ENCODE measurements at places on chromosomes 3 and 15. TPM values are rescaled to one million over a fixed set of nuclear protein-coding genes. Genes with fewer than 3 reads are reported as not detected.
A peak's percentile ranks its signal among the peaks of the same experiment; 100 is the strongest.

The SEMA5B gene
- 68.4 TPM for total RNA-seq

The LXN gene
- 8.8 TPM for total RNA-seq

GRCh38 chr15:94263341-94264273 lies 32.2 kb downstream of the MCTP2 start:
- DNase-seq, result no peak

The OR5K2 gene
- total RNA-seq, result not detected

The ANKRD34C gene
- not detected for total RNA-seq

The HIGD1A gene
- total RNA-seq, result 124 TPM

GRCh38 chr3:30649572-30650318 lies 43.3 kb downstream of the TGFBR2 start:
- DNase-seq, result no peak

The ZNF774 gene
- 3.6 TPM for total RNA-seq

The TRIM42 gene
- total RNA-seq, result not detected

- DNase-seq, result no peak
Observed at GRCh38 chr3:68666429-68667136, 265.8 kb downstream of the TAFA4 start.

DNA sequence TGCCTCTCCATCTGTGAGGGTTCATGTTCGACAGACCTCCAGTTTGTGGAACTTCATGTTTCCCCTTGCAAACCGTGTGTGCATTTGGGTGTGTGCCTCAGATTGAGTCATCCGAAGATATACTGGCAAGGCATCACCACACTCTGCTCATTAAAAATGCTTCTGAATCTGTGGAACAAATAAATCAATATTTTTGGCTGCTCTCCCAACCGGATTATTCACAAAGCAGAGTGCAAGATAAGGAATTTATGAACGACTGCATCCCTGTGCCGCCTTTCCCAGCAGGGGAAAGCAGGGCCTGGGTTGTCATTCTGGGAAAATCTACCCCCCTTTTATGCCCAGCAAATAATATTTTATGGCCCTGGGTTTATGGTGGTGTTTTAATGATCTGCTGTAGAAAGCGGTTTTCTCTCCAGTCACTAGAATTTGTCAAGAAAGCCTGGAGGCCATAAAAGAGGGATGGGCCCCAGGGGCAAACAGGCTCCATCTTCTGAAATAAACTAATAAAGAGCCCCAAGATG lies 4.2 kb upstream of the WNT5A start:
- DNase-seq, result no peak

The ZNF662 gene
- total RNA-seq, result 1.3 TPM

DNA sequence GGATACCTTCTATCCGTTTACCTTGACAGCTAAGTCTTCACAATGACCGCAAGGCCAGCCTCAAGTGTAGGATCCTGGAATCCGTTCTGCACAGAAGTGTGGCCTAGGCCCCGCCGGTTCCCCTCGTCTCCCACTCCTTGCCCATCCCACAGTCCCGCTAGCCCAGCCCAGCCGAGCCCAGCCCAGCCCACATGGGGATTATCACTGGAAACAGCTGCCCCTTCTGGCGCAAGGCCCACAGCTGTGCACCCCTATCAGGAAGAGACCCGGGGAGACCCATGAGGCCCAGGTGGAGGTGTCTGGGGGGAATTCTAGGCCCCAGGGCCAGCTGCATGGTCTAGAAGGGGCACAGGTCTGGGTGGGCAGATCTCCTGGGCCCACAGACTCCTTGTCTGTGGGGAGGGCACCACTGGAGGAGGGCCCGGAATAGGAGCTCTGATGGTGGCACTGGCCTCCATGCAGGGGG lies 27.9 kb upstream of the KLF13 start:
- peak; percentile 30 for DNase-seq

- DNase-seq, result peak; percentile 49
Observed at GRCh38 chr15:56215769-56216168, 27.9 kb downstream of the RFX7 start.

- DNase-seq, result no peak
Observed at GRCh38 chr3:25044762-25045710, 383.0 kb upstream of the RARB start.

- no peak for DNase-seq
Observed at GRCh38 chr15:77493324-77493907, 72.7 kb downstream of the HMG20A start.

The CCR9 gene
- total RNA-seq, result not detected

- DNase-seq, result no peak
Observed at GRCh38 chr3:74722211-74722610, 107.8 kb upstream of the CNTN3 start.

DNA sequence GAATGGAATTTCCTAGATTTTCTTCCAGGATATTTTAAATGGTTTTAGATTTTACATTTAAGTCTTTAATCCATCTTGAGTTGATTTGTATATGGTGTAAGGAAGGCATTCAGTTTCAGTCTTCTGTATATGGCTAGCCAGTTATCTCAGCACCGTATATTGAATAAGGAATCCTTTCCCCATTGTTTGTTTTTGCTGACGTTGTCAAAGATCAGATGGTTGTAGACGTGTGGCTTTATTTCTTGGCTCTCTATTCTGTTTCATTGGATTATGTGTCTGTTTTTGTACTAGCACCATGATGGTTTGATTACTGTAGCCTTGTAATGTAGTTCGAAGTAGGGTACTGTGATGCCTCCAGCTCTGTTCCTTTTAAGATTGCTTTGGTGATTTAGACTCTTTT lies 325.7 kb upstream of the EPHA6 start:
- no peak for DNase-seq

DNA sequence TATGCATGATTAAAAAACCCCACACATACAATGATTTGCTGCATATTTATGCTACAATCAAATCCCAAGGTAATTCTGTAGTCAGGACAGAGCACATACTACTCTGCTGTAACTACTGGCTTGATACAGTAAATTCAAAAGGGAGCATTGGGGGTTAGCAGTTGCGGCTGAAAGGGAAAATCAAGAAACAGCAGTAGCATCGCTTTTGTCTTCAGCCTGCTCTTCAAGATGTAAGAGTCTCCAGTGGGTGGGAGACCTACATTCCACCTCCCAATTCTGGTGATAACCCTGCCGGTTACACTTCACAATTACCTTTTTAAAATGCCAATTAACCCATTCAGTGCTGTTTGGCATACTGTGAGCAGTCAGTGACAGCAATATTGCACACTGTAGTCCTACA lies 259.4 kb downstream of the NR2F2 start:
- DNase-seq, result no peak

The SLC12A1 gene
- total RNA-seq, result not detected

DNA sequence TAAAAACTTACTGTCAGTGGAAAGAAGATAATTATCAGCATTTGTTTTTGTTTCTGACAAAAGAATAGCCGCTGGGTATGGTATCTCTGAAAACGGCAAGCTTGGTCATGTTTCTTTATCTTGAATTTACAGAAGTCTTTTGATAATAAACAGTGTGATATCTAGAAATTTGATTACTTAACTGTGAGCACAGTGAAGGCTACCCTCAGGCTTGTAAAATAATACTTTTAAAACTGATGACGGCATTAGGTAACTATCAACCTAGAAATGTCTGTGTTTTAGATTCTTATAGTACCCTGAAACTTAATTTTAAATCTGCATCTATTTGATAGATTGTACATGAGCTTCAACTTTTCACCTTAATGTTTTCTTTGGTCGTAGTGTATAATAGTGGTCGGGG lies 43.4 kb downstream of the NSUN3 start:
- no peak for DNase-seq

The CLDN18 gene
- total RNA-seq, result 0.27 TPM

DNA sequence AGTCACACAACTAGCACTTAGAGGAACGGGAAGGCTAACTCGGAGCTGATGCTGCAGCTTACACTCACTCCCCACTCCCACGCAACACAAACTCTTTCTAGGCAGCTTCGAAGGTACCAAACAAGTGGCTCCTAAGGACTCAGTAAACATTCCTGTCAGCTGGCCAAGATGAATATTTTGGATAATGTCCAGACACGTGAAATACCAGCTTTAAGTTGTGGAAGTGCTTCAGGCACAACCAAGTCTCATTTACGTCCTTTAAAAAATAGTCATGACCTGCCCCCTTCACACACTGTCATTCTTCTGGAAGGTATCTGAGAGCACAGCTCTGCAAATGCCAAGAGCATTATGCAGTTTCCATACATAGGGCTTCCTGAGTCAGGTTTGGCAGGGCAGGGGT lies 1005.9 kb upstream of the CFAP20DC start:
- no peak for DNase-seq

The SYNPR gene
- 0.18 TPM for total RNA-seq

The LYZL4 gene
- total RNA-seq, result not detected

GRCh38 chr3:56987238-56987895 lies 73.1 kb upstream of the SPATA12 start:
- DNase-seq, result peak; percentile 83

DNA sequence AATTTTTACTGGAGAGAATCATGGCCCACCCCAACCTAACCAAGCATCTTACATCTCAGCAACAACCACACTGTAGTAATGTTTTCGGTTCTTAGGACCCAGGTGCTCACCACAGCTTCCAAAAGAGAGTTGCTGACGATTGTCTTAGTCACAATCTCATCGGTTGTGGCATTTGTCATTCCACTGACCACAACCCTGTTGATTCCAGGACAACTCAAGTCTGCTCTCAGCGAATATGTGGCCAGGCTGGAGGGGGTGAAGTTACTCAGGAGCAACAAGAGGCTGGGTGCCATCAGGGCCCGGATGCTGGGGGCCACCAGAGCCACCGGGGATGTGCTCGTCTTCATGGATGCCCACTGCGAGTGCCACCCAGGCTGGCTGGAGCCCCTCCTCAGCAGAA lies 25.9 kb downstream of the GALNT15 start:
- no peak for DNase-seq

- no peak for DNase-seq
Observed at GRCh38 chr3:25235466-25235865, 192.6 kb upstream of the RARB start.

The CCDC80 gene
- 32.1 TPM for total RNA-seq

- no peak for DNase-seq
Observed at GRCh38 chr15:24067733-24068501, 380.8 kb upstream of the NDN start.

DNA sequence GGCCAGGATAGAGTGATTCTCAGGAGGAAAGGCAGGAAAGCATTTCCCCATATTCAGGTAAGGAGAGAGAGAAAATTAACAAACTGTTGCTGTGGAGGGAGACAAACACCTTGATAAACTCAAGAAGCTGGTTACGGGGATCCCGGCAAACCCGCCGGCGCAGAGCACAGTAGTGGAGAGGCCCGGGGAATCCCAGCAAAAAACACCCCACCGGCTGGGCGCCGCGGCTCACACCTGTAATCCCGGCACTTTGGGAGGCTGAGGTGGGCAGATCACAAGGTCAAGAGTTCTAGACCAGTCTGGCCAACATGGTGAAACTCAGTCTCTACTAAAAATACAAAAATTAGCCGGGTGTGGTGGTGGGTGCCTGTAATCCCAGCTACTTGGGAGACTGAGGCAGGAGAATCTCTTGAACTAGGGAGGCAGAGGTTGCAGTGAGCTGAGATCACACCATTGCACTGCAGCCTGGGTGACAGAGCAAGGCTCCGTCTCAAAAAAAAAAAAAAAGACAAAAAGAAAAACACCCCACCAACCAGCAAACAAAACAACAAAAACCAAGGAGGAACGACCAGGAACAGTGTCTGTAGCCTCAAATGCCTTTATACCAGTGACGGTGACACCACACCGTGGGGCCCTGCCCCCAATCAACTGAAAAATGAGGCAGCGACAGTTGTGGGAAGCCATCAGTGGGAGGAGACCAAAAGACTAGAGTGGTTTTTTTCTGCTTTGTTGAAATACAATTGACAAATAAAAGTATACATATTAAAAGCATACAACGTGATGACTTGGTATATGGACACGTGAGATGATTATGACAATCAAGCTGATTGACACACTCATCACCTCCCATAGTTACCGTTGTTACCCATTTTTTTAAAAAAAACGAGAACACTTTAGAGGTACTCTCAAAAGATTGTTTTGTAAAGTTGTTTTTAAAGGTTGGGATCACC lies 40.2 kb upstream of the IDH2 start:
- no peak for DNase-seq

GRCh38 chr15:71329497-71330260 lies 214.4 kb downstream of the THSD4 start:
- DNase-seq, result no peak

DNA sequence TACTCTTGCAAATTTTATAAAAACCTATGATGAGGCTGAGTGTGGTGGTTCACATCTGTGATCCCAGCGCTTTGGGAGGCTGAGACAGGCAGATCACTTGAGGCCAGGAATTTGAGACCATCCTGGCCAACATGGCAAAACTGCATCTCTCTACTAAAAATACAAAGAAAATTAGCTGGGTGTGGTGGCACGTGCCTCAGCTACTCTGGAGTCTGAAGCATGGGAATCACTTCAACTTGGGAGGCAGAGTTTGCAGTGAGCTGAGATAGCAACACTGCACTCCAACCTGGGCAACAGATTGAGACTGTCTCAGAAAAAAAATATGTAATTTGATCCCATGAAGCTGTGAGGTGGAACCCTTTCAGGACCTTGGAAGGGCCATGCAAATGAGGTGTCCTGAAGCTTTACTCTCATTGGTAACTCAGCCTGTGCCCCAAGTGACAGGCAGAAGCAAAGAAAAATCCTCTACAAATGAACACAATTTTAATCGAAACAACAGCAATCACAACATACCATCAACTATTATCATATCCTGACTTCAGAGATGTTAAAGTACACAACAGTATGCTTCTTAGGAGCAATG lies 84.6 kb upstream of the CDV3 start:
- DNase-seq, result peak; percentile 65

- no peak for DNase-seq
Observed at GRCh38 chr3:98782824-98783500, 19.8 kb downstream of the ST3GAL6 start.

DNA sequence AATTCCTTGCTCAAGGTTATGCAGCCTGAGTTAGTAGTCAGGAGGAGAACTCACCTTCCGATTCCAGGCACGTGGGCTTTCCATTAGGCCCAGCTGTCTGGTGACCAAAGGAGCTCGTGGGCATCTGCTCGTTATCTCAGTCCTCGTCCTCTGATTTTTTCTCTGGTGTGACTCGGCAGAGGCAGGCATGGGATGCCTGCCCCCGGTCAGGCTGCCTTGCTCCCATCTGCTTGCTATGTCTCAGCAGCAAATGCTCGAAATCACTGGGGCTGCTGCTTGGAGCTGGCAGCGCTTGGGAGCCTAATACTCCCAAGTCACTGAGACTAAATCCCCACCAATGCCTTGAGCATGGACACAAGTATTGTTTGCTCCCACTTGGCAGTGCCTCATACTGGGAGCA lies 84.5 kb upstream of the NMNAT3 start:
- no peak for DNase-seq

The MUSTN1 gene
- 4.4 TPM for total RNA-seq

The C3orf49 gene
- not detected for total RNA-seq

The ITIH1 gene
- not detected for total RNA-seq
